Motor neuron (in vitro differentiated cells): ENCODE measurements at places on chromosomes 11 and 22. TPM values are rescaled to one million over a fixed set of nuclear protein-coding genes. Genes with fewer than 3 reads are reported as not detected.

Gene SYT9
- 3.9 and 4.1 TPM in 2 replicates for total RNA-seq

Gene OR4A16
- not detected in 2 replicates for total RNA-seq

Gene LARGE2
- 0.29 TPM in 1 of 2 replicates, not detected in the other for total RNA-seq

GRCh38 chr11:8886322-8886721 lies 24.7 kb upstream of the AKIP1 start:
- no peak for ATAC-seq

Gene TNNT3
- total RNA-seq, result 0.11 TPM in 1 of 2 replicates, not detected in the other

GRCh38 chr11:404551-405264 lies 10.1 kb downstream of the SIGIRR start:
- ATAC-seq, result no peak

DNA sequence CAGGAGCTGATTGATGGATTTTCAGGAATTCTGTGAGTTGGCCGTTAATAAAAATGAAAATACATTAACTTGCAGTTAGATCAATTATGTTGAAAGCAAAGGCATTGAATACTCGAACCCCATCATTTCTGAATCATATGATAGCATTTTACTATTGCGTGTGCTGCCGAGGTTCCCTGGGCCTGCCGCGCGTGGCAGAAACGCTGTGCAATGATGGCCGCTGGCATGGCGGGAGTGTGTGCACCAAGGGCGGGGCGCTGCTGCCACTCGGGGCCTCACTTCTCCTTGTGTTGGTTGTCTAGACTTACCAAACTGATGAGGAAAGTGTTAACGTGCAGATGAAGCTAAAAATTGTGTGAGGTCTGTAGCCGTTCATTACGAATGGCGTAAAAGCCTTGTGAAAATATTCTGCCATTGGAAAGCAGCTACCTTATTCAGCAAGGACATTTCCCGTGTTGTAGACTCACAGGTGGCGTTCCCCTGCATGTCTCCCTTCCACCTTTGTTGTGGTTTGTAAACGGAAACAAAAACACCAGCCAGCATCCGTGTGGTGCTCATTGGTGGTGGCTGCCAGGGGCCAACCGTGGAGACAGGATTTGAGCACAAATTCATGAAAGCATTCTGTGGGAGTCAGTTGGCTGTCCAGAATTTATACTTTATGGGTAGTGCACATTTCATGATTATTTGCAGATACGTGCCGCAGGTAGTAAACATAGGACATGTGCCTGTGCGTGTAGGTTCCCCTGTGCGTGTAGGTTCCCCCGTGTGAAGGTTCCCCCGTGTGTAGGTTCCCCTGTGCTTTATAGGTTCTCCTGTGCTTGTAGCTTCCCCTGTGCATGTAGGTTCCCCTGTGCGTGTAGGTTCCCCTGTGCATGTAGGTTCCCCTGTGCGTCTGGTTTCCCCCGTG lies 5.9 kb upstream of the GRAMD4 start:
- no peak for ATAC-seq

GRCh38 chr11:101262995-101263394 lies 133.4 kb upstream of the PGR start:
- no peak for ATAC-seq

DNA sequence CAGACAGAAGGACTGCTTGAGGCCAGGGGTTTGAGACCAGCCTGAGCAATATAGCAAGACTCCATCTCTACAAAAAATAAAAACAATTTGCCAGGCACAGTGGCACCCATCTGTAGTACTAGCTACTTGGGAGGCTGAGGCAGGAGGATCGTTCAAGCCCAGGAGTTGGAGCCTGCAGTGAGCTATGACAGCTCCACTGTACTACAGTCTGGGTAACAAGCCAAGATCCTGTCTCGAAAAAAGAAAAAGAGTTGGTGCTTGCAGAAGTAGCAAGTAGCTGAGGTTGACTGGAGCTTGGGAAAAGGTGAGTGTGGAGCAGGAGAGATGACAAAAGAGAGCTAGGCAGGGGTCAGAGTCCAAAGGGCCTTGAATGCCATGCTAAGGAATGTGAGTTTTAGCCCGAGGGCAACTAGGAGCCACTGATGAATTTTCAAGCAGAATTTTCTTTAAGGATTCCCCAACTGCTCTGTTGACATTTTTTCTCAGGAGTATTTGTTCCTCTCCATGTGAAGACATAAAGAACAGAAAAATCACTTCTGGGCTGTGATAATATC lies 3.1 kb downstream of the AP1B1 start:
- ATAC-seq, result no peak

- no peak for ATAC-seq
Observed at GRCh38 chr22:30383061-30383460, 4.2 kb downstream of the RNF215 start.

Gene NTM
- total RNA-seq, result 0.94 and 7.0 TPM in 2 replicates

Gene UPK3A
- not detected in 2 replicates for total RNA-seq

Gene PRR33
- total RNA-seq, result 0.19 TPM in 1 of 2 replicates, not detected in the other

DNA sequence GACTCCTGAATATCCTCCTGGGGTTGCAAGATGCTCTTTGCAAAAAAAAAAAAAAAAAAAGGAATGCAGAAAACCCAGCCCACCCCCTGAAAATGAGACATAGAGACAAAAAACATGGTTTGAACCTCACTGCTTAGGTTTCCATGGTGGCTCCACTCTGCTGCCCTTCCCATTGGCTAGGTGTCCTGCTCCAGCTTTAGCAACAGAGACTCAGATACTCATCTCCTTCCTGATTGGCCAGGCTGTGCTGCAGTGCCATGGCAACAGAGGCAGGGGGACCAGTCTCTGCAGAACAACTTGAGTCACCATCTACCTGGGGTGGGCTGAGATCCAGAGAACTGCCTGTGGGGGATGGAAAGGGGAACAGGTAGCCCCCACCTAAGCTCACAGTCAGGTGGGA lies 17.4 kb upstream of the YWHAH start:
- peak; percentile 82 for ATAC-seq

DNA sequence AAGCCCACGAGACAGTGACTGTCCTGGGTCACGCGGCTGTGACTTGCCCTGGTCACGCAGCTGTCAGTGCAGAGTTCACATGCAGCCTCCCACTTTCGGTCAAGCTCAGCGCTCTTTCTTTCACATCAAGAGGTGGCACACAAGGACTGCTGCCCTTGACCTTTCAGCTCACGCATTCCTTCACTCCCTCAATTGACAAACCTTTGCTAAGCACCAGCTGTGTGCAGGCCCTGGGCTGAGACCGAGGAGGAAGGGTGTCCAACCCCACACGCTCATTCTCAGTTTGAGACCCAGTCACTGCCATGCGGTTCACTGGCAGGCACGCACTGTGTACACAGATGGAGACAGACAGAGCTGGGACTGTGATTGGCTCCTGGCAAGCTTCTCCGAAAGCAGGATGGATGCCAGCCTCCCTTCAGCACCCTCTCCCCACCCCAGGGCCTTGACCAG lies 70.3 kb downstream of the SCUBE1 start:
- ATAC-seq, result no peak

Gene OR51E2
- total RNA-seq, result not detected in 2 replicates

Gene HIRA
- 19.0 and 24.2 TPM in 2 replicates for total RNA-seq

DNA sequence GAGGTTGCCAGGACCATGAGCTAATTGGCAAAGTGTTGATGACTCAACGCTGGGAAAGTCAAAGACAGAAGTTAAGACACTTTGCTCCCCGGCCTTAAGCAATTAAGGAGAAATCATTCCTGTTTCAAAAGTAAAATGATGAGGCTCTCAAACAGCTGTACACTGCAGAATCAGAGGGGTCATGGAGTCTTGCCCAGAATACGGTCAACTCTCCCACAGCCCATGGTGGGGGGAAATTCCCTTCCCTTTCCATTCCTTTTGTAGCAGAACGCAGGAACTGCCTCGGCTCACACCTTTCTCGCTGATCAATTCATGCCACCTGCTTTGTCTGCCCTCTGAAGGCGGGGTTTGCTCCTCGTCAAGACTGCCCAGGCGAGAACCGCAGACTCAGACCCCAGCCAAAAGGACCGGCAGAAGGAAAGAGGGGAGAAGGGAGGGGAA lies 52.8 kb downstream of the MN1 start:
- no peak for ATAC-seq

GRCh38 chr22:34239421-34239820 lies 319.1 kb upstream of the LARGE1 start:
- no peak for ATAC-seq

- no peak for ATAC-seq
Observed at GRCh38 chr22:40433416-40434090, 63.2 kb downstream of the SGSM3 start.

GRCh38 chr11:45606514-45607281 lies 58.7 kb downstream of the CHST1 start:
- ATAC-seq, result peak; percentile 95

GRCh38 chr22:26822313-26822712 lies 164.9 kb downstream of the MIAT start:
- ATAC-seq, result peak; percentile 39

DNA sequence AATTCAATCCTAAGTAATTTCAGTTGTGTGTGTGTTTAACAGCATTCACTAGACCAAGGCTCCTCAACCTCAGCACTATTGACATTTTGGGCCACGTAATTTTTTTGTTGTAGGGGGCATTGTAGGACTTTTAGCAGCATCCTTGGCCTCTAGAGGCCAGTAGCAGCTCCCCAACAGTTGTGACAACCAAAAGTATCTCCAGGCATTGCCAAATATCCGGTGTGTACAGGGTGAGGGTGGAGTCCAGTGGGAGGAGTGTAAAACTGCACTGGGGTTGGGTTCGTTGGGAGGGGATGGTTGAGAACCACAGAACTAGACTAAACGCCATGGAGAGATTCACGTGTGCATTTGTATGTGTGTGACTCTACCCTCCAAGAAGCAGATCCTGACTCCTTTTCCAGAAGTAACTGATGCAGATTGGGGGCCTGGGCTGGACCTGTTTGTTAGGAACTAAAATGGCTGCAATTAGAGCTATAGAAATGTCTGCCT lies 5.9 kb upstream of the PHF21A start:
- ATAC-seq, result no peak

Gene GSTT2B
- 19.5 and 20.1 TPM in 2 replicates for total RNA-seq
